ENCODE measurements at places on chromosomes 2 and 18. TPM values are rescaled to one million over a fixed set of nuclear protein-coding genes. Genes with fewer than 3 reads are reported as not detected.

Gene RDH14
- total RNA-seq, result 13.4 TPM

DNA sequence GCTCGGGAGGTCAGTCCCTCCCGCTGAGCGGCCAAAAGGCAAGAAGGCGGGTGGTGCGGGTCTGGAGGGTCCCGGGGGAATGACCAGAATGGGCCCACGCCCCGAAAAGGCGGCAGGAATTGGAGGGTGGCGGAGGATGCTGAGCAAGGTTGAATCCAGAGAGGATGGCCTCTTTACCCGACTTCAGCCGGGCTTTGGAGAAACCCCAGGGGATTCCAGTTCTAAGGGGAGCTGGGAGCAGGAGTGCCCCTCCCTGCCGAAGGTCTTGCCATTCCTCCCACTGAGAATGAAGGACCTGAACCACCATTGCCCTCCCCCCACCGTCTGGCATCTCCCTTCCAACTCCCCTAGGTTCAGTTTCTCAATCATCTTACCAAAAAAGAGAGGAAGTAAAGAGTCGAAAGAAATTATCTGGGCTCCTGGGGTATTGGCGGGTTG is 38.9 kb upstream of the ATP6V1B1 start:
- H3K27ac ChIP-seq, result no peak overlapping the region
- H3K27me3 ChIP-seq, result peaks cover 100% of the 10 kb centered on the region
- H3K4me1 ChIP-seq, result peaks cover 35% of the 10 kb centered on the region
- H3K4me3 ChIP-seq, result no peak overlapping the region

- H3K27me3 ChIP-seq, result no peaks in the 10 kb centered on the region
- no peak overlapping the region for H3K4me3 ChIP-seq
- no peaks in the 10 kb centered on the region for H3K4me1 ChIP-seq
- H3K27ac ChIP-seq, result no peak overlapping the region
- no peaks in the 10 kb centered on the region for H3K36me3 ChIP-seq
These were observed 106.9 kb downstream of the FBXO15 start for GRCh38 chr18:74040459-74041332.

Gene ADGRF3
- not detected for total RNA-seq

Gene ANKRD62
- total RNA-seq, result 0.16 TPM

- DNase-seq, result no peak
- no peak overlapping the region for H3K27ac ChIP-seq
- H3K36me3 ChIP-seq, result no peaks in the 10 kb centered on the region
These were observed 311.1 kb downstream of the TXNL1 start for GRCh38 chr18:56327191-56327885.

Gene DCDC2C
- not detected for total RNA-seq

All from suprapubic skin (tissue), 4 donors.